ENCODE measurements at places on chromosomes 16 and 17. TPM values are rescaled to one million over a fixed set of nuclear protein-coding genes. Genes with fewer than 3 reads are reported as not detected.

GRCh38 chr17:30340801-30341356, 7.0 kb upstream of the TMIGD1 start:
- DNase-seq = no peak

CMTM2 gene
- polyA plus RNA-seq = 0.65 TPM

- DNase-seq = peak; percentile 54
Measured at GRCh38 chr16:23835390-23836077, at the start of gene PRKCB. Gene PRKCB, plus strand, starts transcription at chr16:23835983.

GRCh38 chr16:9837481-9837880, 344.7 kb downstream of the GRIN2A start:
- no peak for DNase-seq

CEP20 gene
- polyA plus RNA-seq = 18.3 TPM

MTSS2 gene
- polyA plus RNA-seq = 39.1 TPM

ATP2C2 gene
- polyA plus RNA-seq = 1.7 TPM

DNA sequence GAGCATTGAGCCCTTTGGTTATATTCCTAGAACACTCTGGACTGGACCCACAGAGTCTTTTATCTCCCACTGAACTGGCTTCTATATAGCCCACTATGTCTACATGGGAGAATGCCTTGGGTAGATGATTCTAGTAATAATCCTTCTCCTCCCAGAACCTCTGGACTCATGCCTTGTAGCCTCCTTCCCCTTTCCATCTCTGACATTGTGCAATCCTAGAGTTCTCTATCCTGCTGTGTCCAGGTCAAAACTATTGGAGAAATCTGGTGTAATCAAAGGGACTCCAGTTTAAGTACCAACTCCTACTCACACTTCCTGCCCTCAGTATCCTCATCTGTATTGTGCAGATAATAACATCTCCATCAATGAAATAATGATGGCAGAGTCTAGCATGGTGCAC, 9.1 kb downstream of the RCVRN start:
- no peak for DNase-seq

DNA sequence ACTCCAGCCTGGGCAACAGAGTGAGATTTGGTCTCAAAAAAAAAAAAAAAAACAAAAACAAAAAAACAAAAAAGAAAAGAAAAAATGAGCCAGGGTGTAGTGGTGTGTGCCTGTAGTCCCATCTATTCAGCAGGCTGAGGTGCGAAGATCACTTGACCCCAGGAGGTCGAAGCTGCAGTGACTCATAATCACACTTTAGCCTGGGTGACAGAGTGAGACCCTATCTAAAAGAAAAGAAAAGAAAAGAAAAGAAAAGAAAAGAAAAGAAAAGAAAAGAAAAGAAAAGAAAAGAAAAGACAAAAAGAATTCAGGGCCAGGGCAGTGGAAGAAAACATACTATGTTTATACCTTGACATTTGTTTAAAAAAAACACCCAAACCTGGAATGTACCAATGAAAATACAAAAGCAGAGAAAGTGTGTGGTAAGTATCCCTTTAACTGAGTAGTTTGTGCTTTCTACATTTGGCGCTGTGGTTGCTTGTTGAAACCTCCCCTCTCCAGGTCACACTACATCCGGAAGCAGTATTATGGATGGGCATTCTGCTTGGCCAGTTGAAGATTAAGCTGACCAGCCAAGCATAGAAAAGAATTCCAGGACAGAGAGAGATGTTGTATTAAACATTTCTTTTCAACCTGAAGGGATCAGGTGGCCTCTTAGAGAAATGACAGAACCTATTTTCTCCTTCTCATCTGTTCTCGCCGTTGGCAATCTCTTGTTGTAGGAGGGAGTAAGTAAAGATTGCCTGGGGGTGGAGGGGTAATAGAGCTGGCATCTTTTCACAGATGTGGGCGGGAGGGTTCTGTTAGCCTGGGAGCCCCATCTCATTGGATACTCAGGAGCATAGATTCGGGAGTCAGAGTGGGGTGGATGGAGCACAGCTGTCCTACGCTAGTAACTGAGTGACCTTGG, 12.1 kb upstream of the PRKCB start:
- no peak for DNase-seq

DNA sequence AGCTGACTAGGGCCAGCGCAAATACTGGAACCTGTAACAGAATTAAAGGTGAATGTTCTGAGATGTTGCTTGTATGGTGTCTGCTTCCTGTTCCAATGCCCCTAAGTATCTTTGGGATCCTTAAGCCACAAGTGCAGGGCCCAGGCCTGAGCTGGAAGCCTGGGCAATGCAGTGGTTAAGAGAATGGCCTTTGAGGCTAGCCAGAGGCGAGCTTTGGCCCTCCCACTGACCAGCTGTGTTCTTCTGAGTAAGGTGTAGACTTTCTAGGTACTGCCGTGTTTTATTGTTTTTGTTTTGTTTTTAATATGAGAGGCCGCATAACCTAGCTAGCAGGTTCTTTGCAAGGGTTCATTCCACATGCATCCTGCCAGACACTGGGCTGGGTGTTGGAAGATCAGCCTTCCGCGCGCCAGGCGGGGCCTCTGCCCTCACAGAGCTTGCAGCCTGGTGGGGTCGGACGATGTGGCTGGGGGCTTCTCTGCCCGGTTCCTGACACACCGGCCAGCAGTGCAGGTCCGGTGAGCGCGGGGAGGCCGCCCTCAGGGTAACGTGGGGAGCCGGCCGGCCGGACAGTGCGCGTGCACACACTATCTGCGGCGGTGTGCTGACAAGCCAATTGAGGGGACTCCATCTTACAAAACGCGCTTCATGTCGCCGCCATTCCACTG, 551 bp upstream of the MLX start:
- DNase-seq = no peak

VAT1L gene
- polyA plus RNA-seq = 10.7 TPM

- DNase-seq = no peak
Measured at GRCh38 chr17:21019976-21020586, 22.7 kb downstream of the USP22 start.

ABCA8 gene
- polyA plus RNA-seq = 1.6 TPM

CLDN9 gene
- polyA plus RNA-seq = 12.1 TPM

ZPBP2 gene
- not detected for polyA plus RNA-seq

KRT31 gene
- polyA plus RNA-seq = not detected

WWOX gene
- polyA plus RNA-seq = 13.2 TPM

ARHGDIG gene
- polyA plus RNA-seq = 35.6 TPM

DNA sequence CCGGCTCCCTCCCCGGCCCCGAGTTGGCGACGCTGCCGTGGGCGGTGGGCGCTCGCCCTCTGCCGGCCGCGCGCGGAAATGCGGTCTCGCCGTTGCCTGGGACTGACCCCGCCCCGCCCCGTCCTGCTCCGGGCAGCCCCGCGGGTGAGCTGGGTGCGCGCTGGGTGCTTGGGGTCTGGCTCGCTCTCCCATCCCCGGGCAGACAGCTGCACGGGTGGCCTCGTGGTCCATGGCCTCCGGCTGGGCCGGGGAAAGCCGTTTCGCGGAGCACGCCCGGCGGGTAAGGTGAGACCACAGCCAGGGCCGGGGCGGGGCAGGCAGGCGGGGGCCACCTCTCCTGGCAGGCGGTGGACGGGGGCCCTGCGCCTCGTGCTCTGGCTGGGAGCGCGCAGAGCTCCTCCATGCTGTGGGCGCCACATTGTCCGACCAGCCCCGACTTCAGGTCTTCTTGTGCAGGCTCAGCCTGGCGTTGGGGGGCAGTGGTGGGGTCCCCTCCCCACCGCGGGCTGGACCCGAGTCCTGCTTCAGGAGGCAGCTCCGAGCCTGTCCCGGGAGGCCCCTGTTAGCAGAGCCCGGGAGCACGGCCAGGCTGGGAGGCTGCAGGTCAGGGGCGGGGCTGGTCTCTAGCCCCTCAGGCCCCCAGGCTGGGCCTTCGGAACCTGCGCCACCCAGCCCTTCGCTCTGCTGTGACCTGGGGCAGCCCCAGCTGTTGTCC, 7.0 kb upstream of the C1QTNF8 start:
- DNase-seq = peak; percentile 93

DNA sequence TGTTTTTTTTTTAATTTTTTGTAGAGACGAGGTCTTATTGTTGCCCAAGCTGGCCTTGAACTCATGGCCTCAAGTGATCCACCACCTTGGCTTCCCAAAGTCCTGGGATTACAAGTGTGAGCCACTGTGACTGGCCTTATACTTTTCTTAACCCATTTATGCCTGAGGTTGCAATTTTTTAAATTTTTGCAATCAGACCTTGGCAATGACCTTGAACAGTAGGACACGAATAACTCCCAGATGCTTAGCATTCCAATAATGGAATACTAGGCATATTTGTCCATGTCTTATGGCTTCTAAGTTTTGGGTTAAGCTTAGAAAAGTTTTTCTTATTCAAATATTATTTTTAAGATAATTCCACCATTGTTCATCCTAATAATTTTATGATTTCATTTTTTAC, 28.3 kb upstream of the TMEM97 start:
- DNase-seq = no peak

DNA sequence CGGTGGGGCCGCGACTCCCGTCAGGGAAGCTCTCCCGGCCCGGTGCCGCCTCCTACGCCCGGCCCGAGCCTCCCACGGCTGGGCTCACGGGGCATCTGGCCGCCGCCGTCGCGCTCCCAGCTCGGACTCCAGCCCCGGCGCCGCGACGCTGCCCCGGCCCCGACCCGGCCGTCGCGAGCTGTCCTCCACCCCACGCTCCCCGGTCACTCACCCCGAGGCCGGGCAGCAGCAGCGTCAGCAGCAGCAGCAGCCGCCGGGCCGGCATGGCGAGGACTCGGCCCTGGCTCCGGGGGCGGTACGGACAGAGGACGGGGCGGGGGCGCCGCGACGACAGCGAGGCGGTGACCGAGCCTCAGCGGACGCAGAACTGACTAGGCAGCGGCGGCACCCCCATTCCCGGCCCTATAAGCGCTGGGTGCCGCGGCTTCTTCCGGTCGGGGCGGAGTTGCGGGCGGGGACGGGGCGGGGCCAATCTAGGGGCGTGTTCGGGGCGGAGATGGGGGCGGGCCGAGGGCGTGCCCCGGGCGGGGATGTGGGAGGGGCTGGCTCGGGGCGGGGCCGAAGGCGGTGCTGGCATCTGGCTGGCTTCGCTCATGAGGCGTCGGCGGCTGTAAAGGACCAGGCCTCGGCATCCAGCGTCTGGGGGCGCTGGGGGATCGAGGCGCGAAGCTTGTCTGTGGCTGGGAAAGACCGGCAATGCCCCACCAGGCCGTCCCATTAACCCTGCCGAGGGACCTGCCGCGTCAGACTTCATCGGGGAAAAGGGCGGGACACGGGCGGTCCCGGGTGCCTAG, at the start of gene ERN1:
TSS of gene ERN1 (minus strand) at position 380 of the 794 bp plus-strand sequence. CDS start at position 265, 115 bp downstream.
- DNase-seq = peak; percentile 95

KRTAP1-3 gene
- polyA plus RNA-seq = not detected

HMOX2 gene
- polyA plus RNA-seq = 18.9 TPM

- DNase-seq = no peak
Measured at GRCh38 chr16:89155851-89156739, 15.5 kb upstream of the CDH15 start.

ZNF785 gene
- polyA plus RNA-seq = 8.4 TPM

- DNase-seq = peak; percentile 42
Measured at GRCh38 chr16:68499006-68499405, 40.1 kb upstream of the ZFP90 start.

DNA sequence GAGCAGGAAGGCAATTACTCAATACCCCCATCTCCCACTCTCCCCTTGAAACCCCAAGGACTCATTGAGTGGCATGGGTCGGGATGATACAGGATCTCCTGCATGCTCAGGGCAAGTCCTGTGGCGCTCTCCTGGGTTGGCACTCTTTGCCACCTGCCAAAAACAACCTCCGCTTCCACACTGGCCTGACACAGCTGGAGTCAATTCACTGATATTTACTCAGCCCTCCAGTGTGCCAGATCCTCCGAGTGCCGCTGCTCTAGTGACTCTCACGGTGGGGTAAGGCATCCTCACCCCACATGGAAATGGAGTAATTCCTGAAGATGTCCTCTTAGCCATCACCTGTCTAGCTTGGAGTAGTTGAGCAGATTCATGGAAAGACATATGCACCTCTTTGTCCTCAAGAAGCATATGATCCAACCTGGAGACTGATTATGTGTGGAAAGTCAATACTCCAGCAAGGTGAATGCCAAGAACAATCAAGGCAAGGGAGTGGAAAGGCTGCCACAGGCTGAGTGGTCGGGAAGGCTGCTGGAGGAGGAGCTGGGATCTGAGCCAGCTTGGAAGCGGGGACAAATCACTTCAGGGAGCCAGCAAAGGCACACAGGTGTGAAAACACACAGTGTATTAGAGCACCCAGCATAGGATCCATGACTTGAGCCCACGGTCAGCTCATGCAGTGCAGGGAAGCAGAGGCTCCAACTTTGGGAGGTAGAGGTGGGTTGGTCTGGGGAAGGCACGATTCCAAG, 12.6 kb upstream of the GOSR2 start:
- DNase-seq = peak; percentile 39

DNA sequence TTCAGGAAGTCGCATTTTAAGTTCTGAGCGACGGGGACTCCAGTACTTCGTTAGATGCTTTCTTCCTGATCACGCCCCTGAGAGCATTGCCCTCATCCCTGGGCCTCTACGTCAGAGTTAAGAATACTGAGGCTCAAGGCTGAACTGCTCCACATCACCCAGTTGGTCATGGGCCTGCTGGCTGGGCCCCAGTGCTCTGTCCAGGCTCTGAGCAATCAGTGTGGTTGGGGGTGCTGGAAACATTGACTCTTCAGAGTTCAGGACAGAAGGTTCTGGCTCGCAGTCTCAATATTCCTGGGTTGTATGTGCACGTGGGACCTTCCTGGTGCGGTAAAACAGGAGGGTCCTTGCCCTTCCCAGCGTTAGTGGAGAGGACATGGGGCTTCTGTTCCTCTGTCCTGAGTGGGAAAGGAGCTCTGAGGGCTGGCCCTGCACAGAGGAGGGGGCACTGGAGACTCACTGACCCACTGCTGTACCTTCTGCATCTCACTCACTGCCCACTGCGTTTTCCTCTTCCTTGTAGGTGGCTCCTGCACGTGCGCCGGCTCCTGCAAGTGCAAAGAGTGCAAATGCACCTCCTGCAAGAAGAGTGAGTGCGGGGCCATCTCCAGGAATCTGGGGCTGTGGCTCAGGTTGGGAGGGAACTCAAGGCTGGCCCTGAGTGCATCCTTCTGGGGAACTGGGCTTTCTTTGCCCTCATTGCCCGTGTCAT, 518 bp downstream of the MT1E start:
- DNase-seq = peak; percentile 60

- no peak for DNase-seq
Measured at GRCh38 chr16:30750876-30751465, 2.7 kb downstream of the PHKG2 start.

TSC2 gene
- polyA plus RNA-seq = 119 TPM

DNA sequence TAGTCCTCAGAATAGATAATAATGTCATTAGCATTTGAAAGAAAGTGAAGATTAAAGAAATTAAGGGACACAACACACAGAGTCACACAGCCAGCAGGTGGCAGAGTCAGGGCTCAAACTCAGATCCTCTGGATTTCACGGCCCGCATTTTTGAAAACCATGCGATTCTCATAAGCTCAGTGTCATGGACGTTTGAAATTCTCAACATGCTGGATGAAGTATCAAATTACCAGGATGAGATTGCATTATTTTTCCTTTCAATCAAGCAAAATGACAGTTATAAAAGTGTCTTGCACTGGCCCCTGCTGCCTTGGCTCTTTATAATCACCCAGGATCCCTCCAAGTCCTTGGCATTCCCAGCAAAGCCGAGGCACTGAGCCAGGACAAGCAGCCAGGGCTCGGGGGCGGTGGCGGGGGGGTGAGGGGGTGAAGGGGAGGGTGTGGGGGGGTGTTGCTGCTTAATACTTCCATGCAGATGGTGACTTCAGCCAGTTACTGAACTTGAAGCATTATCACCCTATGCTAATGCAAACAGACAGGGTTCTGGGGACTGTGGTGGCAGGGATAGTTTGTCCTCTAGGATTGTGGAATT, 6.6 kb upstream of the BMERB1 start:
- DNase-seq = peak; percentile 83
